Cortex of kidney (tissue), 1 donor: ENCODE measurements at places on chromosomes 5 and 9.

GRCh38 chr5:137516251-137516797 lies 17.2 kb upstream of the SPOCK1 start:
- no peak for DNase-seq

GRCh38 chr9:116420993-116421538 lies 266.0 kb upstream of the TRIM32 start:
- no peak for DNase-seq

DNA sequence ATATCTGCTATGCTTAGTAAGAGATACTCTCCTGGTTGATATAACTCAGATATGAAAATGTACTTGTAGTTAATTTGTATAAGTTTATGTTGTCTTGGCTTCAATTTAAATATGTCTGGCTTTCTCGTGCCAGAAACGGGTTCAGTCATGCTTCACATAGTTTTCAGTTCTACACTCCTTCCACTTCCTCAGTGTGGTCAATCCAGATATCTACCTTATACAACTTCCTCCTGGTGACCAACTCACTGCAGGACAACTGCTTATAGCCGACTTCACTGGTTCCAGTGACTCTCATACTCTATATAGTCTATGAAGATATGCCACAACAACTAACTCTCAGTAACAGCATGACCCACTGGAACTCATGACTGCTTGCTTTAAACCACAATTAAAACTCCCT lies 690.4 kb downstream of the SLCO4C1 start:
- DNase-seq = no peak

DNA sequence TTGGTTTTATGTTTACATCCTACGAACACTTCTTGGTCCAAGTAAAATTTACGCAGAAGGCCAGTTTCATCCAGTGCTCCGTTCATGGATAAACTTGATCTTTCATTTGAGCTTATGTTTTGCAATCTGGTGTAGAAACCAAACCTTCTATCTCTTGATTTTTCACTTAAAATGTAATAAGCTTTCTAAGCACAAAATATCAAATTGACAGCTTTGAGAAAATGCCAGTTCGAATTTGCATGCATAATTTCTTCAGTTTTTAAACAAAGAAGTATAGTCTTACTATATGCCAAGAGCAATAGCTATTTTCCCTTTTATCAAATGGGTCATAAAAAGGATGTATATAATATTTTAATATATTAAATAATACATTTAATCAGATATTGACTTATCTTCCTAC lies 17.8 kb downstream of the DNAH5 start:
- DNase-seq = no peak

GRCh38 chr9:35406183-35406959 lies 83.5 kb upstream of the RUSC2 start:
- no peak for DNase-seq

DNA sequence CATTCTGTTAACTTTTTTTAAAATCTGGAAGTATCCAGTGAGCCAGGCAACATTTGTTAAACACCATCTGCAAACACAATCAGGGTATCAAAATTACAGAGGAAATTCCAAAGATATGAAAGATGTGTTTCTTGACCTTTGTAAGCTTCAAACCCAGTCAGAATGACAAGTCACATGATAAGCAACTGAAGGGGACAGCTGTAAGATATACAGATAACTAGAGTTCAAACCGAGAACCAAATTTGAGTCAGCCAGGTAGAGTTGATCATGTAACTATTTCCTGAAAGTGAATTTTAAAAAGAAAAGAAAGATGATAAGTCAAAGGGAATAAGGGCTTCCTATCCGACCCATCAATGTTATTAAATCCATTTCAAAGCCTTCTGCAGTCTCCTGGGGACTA lies 196.2 kb downstream of the DEPDC1B start:
- DNase-seq = no peak

DNA sequence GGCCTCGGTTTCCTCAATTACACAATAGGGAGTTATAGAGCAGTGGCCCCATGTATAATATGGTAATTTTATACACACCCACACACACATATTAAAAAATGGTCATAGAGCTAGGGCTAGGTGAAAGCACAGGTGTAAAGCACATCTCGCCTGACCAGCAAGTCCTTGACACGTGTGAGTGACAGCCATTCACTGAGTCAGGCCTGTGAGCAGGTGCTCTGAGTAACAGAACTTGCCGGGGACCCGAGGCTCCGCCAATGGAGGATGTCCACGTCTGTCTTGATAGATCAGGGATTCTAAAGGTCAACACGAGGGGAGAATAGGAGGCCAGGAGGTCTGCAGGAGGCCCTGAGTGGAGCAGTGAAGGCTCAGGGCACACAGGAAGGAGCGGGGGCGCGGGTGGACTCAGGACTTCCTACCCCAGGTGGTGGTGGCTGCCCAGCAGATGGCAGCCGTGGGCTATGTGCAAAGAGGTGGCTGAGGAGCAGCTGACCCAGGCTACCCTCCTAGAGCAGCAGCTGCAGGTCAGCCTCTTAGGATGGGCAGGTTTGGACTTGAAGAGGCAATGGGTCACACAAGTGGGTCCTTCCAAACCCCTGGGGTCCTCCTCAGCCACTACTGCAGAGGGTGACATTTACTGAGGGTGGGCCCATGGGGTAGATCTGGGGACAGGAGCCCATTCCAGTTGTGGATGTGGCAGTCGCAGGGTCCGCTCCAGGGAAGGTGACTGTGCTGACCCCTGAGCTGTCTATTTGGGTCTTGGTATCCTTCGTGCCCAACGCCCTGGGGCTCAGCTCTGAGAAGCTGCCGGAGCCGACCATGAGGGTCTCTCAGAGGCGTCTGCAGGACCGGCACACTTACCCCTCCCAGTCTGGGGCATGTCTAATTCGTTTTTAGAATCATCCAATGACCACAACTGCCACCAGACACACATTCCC lies 45.9 kb downstream of the PRRT1B start:
- DNase-seq = no peak

GRCh38 chr9:117470902-117471301 lies 56.0 kb upstream of the ASTN2 start:
- DNase-seq = no peak

- DNase-seq = no peak
These were observed 7.3 kb upstream of the CTSV start for GRCh38 chr9:97046228-97046627.

GRCh38 chr5:165420493-165420892 lies 1915.1 kb downstream of the MAT2B start:
- no peak for DNase-seq

DNA sequence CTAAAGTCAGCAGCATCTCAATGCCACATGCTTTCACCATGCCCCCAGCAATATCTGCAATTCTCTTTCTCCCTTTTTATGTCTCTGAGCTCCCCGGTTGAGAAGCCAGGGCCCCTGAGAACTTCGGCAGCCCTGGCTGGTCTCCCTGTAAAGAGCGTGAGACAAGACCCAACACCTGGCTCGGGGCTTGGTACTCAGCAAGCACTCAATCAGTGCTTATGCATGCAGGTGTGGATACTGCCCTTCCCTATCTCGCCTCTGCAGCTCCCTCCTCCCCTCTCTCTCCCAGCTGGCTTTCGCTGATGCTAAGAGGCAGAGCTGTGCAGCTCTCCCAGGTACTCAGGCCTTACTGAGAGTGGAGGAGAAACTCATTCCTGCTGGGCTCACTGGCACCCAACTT lies 41.7 kb upstream of the AKNA start:
- DNase-seq = no peak

- no peak for DNase-seq
These were observed 9.1 kb downstream of the PRDM6 start for GRCh38 chr5:123097871-123098735.

- no peak for DNase-seq
These were observed 240.7 kb upstream of the NREP start for GRCh38 chr5:111997711-111998110.

DNA sequence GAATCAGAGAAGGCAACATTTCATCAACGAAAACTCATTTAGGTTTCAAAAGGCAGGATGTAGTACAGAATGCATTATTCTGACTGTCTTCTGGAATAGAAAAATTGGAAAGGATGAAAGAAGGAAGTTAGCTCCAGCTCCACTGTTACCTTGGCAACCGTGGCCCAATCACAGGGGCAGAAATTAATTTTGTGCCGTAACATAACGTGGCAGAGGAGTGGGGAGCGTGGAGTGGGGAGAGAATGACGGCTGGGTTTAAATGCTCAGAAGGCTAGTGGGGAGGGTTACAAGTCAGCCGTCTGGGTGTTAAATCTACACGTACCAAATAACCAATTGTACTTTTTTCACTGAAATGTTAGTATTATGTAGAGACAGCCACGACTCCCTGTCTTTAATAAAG lies 32.3 kb upstream of the EQTN start:
- DNase-seq = no peak

- no peak for DNase-seq
These were observed 499.2 kb upstream of the COX7C start for GRCh38 chr5:86118542-86118941.
